Activated naive CD4-positive, alpha-beta T cell treated with anti-CD3 and anti-CD28 coated beads for 36 hours (primary cell): ENCODE measurements at places on chromosomes 3 and 15. TPM values are rescaled to one million over a fixed set of nuclear protein-coding genes. Genes with fewer than 3 reads are reported as not detected.

GRCh38 chr3:132154619-132155018 lies 119.8 kb upstream of the CPNE4 start:
- no peak for DNase-seq

CCR2 gene
- not detected for total RNA-seq

DNA sequence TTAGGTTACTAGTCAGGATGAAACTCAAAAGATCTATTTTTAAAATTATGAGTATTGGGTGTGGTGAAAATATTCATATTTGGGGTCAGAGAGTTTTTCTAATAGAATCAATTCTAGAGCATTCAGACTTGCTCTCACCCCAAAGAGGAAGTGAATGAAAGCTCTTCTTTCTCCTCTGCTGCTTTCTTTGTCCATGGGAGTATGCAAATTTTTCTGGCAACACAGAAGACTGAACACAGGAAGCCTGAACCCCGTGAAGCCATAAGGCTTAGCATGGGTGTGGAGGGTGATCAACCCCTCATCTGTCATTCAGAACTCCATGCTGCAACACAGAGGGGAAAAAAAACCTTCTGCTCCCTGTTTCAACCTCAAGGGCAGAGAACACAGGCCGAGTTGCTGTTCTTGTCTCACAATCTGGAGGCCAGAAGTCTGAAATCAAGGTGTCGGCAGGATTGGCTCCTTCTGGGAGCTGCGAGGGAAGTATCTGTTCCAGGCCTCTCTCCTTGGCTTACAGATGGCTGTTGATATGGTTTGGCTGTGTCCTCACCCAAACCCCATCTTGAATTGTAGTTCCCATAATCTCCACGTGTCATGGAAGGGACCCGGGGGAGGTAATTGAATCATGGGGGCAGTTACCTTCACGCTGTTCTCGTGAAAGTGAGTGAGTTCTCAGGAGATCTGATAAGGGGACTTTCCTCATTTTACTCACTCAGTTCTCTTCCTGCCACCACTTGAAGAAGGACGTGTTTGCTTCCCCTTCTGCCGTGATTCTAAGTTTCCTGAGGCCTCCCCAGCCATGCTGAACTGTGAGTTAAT lies 33.7 kb upstream of the CD47 start:
- DNase-seq = peak; percentile 84

MED12L gene
- 2.0 TPM for total RNA-seq

KIF15 gene
- total RNA-seq = 45.8 TPM

DNA sequence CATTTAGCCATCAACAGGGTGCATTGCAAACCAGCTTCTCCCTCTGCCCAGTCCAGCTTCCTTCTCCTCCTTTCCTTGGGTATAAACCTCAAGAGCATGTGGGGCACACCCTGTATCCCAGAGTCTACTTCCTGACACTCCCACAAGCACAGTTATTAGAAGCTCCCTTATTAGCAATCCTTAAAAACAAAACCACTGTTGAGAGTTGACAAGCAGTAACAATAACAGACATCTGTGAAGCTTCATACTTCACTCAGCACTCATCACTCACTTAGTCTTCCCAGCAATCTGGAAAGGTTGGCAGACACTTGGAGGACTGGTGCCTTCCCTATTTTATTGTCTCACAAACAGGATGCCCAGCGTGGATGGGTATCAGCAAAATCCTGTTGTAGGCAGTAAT lies 155.5 kb upstream of the PROK2 start:
- DNase-seq = no peak

- no peak for DNase-seq
These were observed 537.3 kb upstream of the TGFBR2 start for GRCh38 chr3:30069056-30069455.

- peak; percentile 22 for DNase-seq
These were observed at the start of gene GPR27 for GRCh38 chr3:71753701-71754609. Gene GPR27 (plus strand): TSS chr3:71753855. CDS start chr3:71754050, 195 bp downstream.

ARL13B gene
- 8.3 TPM for total RNA-seq

- no peak for DNase-seq
These were observed 303.4 kb upstream of the ROPN1 start for GRCh38 chr3:124295362-124295761.

DNA sequence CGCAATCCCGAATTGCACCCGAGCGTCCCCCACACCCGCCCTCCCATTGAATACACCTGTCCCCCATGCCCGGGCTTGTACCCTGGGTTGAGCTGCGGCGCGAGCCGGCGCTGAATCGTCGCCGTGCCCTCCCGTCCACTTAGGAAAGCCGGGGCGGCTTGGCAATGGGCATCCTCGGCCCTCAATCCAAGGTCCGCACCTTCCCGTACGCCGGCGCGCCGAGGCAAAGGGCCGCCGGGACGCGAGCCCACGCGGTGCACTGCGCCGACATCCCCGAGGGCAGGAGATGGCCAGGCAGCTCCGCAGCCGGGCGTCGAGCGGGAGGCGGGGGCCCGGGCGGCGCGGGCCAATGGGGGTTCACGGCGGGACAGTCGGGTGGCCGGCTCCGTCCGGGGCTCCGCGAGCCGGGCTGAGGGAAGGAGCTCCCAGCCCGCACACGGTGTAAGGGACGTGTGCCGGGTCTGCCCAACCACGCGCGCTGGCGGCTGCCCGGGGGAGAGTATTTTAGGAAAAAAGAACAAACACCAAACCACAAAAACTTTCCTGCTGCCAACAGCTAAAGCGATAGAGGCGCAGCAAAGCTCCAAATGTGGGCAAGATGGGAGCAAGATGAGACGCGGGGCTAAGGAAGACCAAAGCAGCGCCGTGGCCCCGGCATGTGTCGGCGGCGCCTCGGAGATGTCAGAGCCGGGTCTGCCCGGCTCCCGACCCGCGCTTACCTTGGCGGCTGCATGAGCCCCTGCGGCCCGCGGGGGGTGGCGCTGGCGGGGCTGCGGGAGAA lies 621 bp downstream of the RGMA start:
- DNase-seq = peak; percentile 8

ACTC1 gene
- not detected for total RNA-seq

DNA sequence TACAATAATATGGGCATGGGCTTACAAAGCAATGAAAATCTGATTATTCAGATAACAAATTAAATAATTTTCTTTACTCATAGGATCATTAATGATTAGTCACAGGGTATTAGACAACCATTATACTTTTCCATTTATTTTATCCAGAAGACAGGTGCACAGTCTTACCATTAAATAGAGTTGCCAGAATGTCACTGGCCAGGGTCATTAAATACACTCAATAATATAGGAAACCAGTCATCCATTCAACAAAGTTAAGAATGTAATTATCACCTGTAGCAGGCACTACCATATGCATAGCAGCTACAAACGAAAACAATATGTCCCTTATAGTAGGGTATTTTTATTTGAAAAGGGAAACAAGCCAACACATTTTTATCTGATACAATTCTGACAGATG lies 16.1 kb downstream of the ROBO1 start:
- DNase-seq = no peak

GRCh38 chr15:60649845-60650548 lies 171.1 kb upstream of the ICE2 start:
- DNase-seq = peak; percentile 74

MYO1E gene
- 2.9 TPM for total RNA-seq

DNA sequence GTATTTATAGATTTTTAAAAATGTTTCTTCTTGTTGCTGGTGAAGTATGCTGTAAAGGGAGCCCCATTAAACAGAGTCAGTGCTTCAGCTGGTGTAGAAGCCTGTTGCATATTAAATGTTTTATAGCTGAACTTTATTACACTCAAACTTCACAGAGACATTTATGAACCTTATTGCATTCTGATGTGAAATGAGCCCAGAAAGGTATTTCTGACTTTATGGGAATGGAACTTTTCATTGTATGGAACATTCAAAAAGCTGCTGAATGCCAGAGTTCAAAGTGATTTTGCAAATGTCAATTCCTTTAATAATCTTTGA lies 329.3 kb upstream of the RASGRP1 start:
- no peak for DNase-seq

DNA sequence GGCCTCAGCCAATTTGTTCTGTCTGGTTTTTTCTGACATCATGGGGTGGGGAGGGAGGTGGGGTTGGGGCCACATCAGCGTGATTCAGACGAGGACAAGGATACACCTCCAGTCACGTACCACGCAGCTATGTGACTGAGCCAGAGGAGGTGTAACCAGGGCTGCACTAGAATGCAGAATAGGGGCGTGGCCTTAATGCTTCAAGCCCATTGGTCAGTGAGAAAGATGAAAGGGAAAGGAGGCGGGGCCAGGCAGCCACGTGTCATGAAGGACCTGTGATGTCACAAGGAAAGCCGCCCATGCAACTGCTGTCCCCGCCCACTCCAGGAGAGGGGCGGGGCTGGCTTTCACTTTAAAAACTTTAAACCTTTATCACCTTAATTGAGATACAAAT lies at the start of gene GOLGA6L2:
TSS of gene GOLGA6L2 (minus strand) at position 137 of the 394 bp plus-strand sequence. CDS start at position 75, 62 bp downstream.
- no peak for DNase-seq

DNA sequence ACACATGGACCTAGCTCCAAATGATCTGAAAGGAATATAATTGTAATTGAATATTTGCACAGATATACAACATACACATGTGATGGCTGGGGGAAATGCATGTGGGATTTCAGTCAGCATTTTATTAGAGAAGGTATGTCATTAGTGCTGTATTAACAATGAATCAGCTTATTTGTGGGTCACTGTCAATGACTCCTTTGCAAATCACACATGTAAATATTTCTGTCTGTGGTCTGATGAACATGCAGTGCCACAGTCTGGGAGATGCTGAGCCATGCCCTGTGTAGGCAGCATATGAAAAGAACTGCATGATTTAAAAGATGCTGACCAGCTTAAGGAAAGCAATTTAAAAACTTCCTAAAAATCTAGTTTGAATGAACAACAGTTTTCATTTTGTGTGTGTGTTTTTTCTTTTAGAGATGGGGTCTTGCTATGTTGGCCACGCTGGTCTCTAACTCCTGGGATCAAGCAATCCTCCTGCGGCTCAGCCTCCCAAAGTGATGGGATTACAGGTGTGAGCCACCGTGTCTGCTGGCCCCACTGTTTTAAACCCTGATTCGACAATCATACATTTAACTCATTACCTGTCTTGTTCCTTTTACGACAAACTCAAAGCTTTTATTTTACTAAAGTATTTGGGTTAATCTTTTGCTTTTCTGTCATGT lies 803 bp upstream of the B3GNT5 start:
- no peak for DNase-seq

- no peak for DNase-seq
These were observed 69.2 kb upstream of the CSTA start for GRCh38 chr3:122255757-122256439.

RAB43 gene
- 80.0 TPM for total RNA-seq

DNA sequence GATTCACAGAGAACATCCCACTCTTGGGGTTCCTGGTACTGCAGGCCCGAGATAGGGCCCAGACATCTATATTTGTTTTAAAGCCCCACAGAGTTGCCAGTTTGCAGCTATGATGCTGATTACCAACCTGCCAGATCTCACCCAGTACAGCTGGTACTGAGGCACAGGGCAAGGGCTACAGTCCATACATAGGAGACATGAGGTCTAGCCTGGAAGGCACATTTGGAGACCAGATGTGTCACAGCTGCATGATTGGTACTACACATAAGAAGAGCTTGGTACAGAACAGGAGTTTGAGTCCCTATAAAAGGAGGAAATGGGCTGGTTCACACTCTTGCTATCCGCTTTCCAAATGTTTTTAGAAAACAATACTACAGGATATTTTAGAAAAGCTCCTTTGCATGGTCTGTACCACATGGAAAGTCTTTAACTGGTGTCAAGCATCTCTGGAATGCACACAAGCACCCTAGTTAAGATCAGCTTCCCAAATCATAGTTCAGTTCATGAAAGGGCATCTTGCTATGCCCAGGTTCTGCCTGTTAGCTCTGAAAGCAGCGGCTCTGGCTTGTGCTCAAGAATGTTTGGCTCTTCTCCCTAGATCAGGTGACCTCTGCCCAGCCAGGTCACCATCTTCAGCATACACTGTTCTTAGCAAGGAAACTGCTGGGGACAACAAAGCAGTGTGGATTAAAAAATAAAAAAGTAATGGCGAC lies 20.6 kb downstream of the MTMR14 start:
- DNase-seq = no peak

DNA sequence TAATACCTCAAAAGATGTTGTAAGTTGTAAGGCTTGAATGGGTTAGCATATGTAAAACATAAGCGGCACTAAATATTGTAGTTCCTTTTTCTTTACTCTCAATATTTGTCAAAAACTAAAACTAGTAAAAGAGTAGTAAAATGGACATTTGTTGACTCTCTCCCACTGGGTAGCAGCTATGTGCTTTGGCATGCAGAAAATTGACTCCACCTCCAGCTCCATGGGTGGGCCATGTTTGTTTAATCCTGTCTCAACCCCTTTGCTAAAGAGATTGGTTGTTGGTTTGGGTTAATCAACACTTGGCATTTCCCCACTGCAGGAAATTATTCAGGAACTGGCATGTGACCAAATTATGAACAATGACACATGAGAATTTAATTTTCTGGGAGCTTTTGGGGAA lies 114.8 kb downstream of the EOMES start:
- DNase-seq = no peak

GRCh38 chr3:84993956-84994355 lies 35.2 kb downstream of the CADM2 start:
- no peak for DNase-seq

TNFAIP8L3 gene
- not detected for total RNA-seq

TGM5 gene
- not detected for total RNA-seq

- DNase-seq = no peak
These were observed 21.0 kb upstream of the SOX2 start for GRCh38 chr3:181690769-181691168.

DNA sequence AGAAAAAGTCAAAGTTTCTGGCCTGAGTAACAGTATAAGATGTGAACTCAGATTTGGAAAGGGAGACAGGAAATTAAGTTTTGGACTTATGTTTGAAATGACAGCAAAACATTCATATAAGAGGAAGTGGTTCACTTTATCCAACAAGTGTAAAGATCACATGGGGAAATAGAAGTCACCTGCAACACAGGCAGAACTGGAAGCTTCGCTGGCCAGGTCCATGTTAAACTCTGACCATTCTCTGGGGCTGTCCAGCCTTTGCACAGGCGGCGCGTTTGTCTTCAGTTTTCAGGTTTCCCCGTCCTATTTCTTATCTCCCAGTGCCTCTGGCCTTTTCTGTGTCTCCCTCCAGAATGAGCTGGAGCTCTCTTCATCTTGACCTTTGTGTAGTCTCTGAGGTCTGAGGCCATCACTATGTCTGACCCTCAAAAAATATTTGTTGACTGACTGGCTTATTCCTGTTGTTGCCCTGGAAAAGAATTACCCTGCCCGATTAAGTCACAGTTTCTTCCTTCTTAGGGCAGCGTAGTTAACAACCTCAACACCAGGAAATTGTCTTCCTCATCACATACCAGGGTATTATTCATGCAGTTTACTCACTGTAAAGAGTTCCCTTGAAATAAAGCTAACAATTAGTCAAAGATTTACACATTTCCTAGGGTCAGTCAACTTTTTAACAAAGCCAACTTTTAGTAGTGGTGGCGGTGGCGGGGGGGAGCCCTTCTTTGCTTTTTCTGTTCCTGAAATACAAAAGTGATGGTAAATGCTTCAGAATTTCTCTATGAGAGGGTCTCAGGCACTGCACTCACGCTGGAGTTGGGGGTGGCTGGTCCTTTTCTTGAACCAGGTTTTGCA lies 959 bp upstream of the RASA2 start:
- peak; percentile 39 for DNase-seq

GRCh38 chr3:178741020-178741419 lies 204.8 kb downstream of the KCNMB2 start:
- DNase-seq = no peak
